Stimulated activated CD8-positive, alpha-beta memory T cell treated with anti-CD3 and anti-CD28 coated beads, Interleukin-4, amount 100 ng/mL, for 1 hour (primary cell): ENCODE measurements at places on chromosomes 7 and 10.

DNA sequence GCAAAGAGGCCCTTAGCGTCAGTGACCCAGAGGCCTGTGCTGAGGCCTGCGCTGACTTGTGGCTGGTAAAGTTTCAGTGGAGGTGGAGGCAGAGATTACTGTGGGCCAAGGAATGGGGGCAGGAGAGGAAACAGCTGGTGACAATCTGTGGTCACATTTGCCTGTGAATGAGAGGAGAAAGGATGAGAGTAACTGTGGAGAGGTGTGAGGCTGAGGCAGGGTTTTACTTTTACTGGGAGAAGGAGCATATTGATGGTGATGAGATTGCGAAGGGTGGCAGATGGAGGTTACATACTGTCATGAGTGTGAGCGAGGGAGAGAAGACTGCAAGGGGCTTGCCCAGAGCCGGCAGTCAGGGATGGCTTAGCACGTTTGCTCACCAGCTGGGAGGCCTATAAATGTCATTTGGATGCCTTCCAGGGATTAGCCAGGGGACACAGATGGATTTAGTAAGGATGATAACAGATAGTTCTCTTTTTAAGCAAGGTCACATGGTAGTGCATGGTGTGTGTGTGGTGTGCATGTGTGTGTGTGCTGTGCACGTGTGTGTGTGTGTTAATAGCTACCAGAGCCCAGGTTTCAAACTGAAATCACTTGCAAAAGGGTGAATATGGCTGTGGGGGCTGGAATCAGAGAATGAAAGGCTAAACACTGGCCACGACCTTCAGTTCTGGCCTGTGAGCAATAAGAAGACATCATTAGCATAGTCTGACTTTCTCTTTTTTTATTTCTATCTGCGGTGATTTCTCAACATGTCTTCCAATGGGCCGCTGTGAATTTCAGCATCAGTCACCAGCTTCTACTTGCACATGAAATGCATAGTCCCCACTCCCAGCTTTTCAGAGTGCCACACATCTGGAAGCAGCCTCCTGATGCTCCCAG is 291.5 kb upstream of the ZNF32 start:
- DNase-seq, result no peak

- DNase-seq, result no peak
Measured at GRCh38 chr7:151570366-151570915, 50.7 kb upstream of the RHEB start.

GRCh38 chr7:42739638-42740037 is 172.2 kb downstream of the C7orf25 start:
- DNase-seq, result no peak

- no peak for DNase-seq
Measured at GRCh38 chr7:41809116-41809515, 106.2 kb upstream of the INHBA start.

GRCh38 chr10:13559124-13559700 is 27.6 kb upstream of the PRPF18 start:
- DNase-seq, result no peak

- DNase-seq, result no peak
Measured at GRCh38 chr7:7789551-7789988, 71.2 kb upstream of the RPA3 start.

- DNase-seq, result no peak
Measured at GRCh38 chr7:133857376-133858119, 269.6 kb upstream of the LRGUK start.

DNA sequence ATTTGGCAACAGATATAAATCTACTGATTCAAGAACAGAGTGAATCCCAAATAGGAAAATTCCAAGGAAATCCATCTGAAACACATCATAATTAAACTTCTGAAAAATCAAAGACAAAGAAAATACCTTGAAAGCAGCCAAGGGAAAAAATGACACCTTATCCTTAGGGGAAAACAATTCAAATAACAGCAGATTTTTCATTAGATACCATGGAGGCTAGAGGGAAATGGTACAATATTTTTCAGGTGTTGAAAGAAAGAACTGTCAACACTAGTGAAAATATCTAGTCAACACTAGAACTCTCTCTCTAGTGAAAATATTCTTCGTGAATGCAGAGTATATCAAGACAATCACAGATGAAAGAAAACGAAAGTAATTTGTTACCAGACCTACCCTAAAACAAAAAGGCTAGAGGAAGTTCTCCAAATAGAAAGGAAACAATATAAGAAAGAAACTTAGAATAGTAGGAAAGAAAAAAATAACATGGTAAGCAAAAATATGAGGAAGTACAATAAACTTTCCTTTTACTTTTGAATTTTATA is 5.7 kb upstream of the FAM241B start:
- DNase-seq, result no peak

DNA sequence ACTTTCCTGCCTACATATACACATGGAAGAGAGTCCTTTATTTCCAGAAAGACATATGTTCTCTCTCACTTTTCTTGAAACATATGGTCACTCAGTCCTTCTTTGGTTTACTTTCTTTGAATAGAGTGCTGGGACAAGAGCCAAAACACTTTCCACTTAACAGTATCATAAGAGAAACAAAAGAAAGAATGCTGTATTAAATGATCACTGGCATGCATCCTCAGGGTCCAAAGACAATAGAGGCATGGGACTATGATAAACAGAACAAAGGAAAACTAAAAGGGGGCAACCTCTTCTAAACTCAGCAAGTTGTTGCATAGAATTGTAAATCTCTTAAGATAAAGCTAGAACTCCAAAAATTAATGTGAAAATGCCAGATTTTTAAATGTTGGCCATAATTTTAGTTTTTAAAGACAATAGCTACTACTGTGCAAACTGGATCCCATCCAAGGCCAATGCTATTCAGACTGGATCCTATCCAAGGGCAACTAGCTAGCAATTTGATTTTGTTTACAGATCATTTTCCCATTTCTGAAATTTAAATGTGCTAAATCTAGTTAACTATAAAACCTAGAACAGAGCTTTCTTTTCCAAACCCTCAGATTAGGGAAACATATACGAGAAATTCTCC is 687.5 kb downstream of the SORCS3 start:
- DNase-seq, result no peak

- DNase-seq, result no peak
Measured at GRCh38 chr7:138345567-138345966, 114.5 kb upstream of the TRIM24 start.

DNA sequence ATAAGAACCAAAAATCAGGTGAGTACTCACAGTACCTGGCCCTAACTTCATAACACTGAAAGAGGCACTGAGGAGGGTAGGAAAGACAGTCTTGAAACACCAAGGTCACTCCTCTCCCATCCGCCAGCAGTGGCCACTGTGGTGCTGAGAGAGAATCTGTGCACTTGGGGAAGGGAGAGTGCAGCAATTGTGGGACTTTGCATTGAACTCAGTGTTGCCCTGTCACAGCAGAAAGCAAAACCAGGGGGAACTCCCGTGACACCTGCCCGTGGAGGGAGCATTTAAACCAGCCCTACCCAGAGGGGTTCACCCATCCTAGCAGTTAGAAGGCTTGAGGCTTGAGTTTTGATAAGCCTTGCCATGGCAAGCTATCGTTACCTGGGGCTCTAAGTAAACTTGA is 35.2 kb upstream of the MAP3K8 start:
- no peak for DNase-seq

DNA sequence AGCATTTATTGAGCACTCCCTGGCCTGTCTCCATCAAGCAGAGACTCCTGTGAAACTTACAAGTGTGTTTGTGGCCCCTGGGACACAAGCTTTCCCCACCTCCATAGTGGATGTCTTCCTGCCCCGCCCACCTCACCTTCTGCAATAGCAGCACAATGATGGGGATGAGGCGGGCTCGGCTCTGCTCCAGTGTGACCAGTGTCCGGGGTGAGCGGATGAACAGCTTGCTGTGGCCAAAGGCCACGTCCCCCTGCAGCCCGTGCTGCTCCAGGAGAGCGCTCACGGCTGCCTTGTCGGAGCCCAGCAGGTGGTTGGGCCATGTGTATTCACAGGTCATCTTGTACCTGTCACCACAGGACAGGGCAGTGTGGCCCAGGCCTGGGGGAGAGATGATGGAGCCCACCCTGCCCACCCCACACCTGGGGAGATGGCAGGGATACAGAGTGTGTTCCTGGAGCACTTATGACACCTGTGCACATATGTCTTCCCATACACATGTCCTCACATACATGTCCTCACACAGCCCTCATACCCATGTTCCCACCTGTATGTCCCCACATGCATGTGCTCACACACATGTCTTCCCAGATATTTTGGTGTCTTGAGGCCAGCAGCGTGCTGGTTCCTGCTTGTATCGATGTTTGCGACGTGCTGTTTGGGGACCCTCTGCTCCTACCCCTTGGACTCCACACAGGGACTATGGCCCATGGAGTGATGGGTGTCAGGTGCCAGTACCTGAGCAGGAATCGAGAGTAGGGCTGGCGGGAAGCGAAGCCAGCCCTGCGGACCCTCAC is 12.7 kb downstream of the MYO1G start:
- DNase-seq, result no peak

DNA sequence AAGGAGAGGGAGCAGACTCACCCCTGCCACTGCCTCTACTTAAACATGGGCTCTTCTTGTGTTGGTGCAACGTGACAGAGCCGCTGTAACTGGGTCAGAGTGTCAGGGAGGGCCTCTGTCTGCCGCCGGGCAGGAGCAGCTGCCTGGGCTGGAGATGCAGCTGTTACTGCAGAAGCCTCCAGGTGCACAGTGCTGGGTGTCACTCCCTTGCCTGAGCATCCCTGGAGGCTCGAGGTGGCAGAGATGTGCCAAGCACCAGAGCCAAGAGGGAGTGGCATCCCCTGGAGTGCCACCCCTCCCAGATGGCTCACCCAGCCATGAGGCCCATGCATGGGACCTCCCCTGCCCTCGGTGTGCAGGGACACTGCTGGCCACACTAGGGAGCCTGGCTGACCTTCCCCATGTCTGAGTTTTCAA is 145.7 kb downstream of the PRPF18 start:
- DNase-seq, result no peak

DNA sequence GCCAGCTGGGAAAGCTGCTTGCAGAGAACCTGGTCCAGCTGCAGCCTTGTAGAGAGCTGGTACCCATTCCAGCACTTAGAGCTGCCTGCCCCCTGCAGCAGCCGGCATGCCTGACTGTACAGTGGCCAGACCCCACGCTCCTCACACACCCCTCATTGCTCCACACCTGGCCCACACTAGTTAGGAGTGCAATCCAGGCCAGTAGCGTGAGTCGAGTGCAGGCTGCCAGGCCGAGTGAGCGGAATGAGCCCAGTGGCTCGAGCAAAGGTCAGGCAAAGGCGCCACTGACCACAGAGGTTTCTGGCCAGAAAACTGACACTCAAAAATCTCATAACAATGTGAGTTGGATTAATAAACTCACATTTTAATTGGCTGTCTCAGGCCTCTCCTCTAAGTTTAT is 921.7 kb upstream of the KCND2 start:
- no peak for DNase-seq

DNA sequence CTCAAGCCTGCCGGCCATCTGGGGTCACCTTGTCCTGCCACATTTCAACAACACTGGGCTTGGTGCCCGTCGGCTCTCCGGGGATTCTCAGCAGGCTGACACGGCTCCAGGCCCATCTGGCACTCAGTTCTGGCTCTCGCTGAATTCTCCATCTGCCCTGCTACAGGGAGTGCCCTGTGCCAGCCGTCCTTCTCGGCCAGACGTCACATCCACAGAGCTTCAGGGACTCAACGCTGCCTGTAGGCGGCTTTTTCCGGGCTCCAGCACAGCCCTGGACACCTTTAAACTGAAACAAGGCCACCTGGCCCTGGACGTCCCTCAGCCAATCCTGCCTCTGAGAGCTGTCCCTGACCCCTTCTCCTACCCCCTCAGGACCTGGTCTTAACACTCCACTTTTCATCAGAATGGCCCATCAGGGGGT is 43.0 kb downstream of the TMEM130 start:
- no peak for DNase-seq

GRCh38 chr10:31602541-31603234 is 283.7 kb downstream of the ZEB1 start:
- no peak for DNase-seq

- DNase-seq, result no peak
Measured at GRCh38 chr10:22934726-22935125, 6.9 kb downstream of the ARMC3 start.

GRCh38 chr10:124262971-124263370 is 155.8 kb downstream of the OAT start:
- DNase-seq, result no peak

- no peak for DNase-seq
Measured at GRCh38 chr7:27767374-27767773, 27.4 kb downstream of the TAX1BP1 start.

- no peak for DNase-seq
Measured at GRCh38 chr10:59891936-59892335, 14.4 kb downstream of the CCDC6 start.

DNA sequence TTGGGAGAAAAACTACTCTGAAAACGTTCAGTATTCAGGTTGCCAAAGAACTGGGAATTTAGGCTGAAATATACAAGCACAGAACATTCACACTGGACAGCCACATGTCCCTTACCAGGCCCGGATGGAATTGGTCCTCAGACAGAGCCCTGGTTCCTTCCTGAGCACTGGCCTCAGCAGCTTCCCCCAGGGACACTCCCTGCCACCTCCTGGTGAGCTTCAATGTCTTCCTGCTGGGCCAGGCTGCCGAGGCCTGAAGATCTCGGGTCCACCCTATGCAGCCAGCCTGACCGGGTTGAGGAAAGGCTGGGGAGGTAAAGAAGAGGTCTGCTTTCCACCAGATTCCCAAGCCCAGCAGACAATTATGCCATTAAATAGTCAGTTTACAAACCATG is 24.8 kb downstream of the LEP start:
- DNase-seq, result no peak

DNA sequence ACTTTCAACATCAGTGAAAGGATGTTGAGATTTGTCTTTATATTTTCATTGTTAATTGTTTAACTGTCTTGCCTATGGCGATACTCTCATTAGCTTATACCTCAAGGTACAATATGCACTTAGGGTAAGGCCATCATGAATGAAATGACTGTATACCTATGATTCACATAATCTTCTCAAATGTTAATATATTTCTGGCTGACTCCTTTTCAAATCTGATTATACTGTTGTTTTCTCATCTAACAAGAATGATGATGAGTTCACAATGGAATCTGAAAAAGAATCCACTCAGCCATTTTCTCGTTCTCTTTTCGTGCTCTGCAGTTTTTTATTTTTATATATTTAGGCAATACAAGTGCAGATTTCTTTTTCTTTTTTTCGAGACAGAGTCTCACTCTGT is 159.1 kb downstream of the ARHGAP12 start:
- no peak for DNase-seq

DNA sequence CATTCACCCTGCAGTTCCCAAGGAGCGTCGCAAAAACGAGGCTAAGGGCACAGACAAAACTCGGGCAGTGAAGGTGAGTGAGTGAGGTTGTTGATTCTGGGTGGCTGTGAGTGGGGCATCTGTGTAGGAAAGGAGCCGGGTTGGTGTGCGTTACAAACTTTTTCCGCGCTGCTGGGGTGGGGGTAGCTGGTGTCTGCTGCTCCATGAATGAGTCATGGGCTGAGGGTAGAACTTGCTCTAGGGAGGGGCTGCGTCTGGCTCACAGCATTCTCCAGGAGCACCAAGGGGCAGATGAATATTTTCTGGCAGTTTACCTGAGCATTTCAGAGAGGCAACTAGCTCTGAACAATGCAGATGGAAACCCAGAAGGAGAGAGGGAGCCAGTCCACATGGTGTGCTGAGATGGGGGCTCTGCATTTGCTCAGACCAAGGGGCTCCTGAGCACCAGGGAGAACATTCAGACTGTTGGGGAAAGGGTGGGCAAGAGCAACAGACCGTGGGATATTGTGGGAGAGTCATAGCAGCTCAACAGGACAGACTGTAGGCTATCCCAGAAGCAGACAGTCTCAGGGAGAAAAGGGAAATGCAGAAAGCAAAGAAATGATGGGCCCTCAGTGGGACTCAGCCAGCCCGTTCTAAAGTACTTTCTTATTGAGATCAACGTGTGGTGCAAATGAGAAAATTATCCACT is 18.8 kb downstream of the NOBOX start:
- no peak for DNase-seq

- no peak for DNase-seq
Measured at GRCh38 chr7:157617401-157617800, 280.6 kb downstream of the DNAJB6 start.
